ENCODE measurements at places on chromosomes 3 and 15.
A peak's percentile ranks its signal among the peaks of the same experiment; 100 is the strongest.

GRCh38 chr3:119396870-119397269, 66.5 kb downstream of the TMEM39A start:
- DNase-seq, result no peak

DNA sequence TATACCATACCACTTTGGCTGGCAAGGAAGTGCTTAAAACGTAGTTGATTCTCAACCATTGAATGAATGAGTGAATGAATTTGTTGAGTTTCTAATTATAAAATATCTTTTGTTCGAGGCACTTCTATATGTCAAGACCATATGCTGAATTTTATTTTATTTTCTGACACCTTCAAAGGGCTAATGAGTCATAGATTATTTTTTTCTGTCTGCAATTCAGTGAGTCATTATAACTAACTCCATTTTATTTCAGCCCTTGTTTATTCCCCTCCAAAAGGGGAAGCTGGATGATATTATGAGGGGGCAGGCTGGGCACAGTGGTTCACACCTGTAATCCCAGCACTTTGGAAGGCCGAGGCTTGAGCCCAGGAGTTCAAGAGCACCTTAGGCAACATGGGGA, 142.4 kb downstream of the P2RY1 start:
- no peak for DNase-seq

DNA sequence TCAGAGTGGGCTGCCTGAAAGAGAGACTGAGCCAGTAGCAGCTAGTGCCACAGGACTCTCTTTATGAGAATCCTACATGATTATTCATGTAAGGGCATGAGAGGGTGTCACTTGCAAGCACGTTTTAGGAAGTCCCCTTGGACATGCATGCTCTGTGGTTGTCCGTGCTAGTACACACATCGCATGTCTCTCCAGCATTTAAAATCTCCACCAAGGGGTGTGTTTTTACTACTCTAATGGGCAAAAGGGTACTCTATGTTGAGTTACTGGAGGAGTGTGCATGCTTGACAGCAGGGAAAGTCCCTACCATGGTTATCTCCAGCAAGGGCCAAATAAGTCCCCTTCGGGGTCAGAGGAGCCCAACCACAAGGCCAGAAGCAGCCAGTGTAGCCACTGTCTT, 70.7 kb downstream of the DCLK3 start:
- DNase-seq, result no peak

DNA sequence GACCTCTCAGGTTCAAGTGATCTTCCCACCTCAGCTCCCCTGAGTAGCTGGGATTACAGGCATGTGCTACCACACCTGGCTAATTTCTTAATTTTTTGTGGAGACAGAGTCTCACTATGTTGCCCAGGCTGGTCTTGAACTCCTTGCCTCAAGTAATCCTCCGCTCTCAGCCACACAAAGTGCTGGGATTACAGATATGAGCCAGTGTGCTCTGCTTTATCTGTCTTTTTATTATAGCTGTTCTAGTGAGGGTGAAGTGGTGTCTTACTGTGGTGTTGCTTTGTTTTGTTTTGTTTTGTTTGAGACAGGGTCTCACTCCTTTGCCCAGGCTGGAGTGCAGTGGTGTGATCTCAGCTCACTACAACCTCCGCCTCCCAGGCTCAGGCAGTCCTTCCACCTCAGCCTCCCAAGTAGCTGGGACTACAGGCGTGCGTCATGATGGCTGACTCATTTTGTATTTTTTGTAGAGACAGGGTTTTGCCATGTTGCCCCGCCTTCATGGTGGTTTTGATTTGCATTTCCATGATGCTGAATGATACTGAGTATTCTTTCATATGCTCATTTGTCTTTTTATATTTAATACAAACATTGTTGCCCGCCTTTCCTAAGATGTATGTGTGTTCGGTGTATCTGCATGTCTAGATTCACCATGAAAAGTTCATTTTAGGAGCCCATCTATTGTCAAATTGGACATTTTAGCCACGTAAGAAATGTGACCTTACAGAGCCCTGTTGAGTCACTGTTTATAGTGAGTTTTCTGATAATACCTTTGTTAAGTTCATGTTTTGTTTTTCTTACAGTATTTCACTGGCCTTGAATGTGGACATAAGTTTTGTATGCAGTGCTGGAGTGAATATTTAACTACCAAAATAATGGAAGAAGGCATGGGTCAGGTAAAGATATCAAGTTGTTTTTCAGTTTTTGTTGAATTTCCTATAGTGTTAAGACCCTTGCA, 80.6 kb downstream of the ARIH1 start:
- no peak for DNase-seq

DNA sequence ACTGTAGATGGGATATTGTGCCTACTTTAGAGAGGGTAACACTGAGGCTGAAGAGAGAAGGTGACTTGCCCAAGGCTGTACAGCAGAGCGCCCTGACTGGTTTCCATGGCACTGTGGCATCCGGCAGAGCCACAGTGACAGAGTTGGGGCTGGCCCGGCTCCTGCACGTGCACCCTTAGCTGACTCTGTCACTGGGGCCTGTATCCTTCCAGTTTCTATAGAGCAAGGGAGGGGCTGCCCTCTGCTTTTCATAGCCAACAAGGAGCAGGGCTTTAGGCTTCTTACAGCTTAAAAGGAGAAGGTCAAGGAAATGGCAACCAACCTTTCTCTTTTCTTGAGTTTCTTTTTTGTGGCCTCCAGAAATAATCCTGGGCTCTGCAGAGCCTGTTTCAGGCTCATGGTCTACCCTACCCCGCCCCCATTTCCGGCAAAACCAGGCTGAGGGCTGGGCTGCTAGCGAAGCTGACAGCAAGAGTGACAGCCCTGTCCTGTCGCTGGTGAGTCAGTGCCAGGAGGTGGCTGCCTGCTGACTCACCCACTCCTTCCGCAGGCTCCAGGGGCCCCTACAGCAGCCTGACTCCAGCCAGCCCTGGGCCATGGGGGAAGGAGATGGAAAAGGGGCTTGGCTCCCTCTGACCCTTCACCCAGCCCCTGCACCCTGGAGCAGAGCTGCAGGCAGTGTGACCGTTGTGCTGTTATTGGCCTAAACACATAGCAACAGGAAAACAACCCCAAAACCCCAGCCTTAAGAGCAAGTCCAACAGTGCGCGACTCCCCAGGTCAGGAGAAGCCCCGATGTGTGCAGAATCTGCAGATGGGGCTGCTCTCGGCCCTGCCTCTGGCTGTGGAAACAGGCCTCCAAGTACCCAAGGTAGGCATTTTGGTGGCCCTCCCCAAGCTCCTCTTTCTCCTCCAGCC, 29.8 kb downstream of the SLC6A6 start:
- no peak for DNase-seq

DNA sequence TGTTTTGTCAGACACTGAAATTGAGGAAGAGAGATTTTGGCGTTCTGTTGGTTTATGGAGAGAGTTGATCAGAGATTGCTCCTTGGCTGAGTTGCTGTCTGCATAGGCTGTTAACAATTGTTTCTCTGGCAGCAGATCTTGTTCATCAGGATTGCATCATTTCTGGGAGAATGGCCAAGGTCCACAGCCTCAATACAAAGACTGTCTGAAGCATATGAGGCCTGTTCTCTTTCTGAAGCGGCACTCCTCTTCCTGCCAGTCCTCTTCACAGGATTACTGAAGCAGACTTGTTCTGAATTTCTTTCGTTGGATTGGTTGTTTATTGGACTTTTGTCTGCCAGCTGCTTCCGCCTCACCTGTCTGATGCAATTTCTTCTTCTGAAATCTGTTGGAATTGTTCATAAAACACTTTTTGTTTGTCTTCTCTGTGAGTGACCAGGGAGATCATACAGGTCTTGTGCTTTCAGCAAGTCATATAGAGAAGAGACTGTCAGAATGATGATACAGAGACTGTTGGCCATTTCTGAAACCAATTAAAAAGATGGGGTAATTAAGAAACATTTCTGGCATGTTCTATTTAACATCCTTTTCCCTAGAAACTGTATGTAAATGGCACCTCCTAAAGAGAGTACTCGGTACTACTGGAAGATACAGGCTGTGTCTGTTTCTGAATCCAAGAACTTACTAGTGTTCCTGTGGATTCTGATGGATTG, 25.5 kb downstream of the SETD5 start:
- DNase-seq, result peak; percentile 72

DNA sequence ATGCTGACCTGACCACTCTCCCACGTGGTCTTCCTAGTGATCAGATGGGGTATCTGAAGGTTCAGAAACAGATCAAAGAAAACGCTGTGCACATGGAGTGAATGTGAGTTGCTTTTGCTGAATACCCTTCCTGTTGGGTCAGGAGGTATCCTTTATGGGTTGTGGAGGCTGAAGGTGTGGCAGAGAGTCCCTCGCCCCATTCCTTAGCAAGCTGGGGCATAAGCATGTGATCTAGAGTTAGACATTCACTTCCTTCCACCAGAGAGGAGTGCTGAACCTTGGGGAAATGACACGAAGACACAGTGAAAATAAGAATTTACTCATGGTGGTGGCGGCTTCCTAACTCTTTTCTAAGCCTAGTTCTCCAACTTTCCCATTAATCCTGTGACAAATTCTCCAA, 27.8 kb upstream of the SPTBN5 start:
- DNase-seq, result no peak

DNA sequence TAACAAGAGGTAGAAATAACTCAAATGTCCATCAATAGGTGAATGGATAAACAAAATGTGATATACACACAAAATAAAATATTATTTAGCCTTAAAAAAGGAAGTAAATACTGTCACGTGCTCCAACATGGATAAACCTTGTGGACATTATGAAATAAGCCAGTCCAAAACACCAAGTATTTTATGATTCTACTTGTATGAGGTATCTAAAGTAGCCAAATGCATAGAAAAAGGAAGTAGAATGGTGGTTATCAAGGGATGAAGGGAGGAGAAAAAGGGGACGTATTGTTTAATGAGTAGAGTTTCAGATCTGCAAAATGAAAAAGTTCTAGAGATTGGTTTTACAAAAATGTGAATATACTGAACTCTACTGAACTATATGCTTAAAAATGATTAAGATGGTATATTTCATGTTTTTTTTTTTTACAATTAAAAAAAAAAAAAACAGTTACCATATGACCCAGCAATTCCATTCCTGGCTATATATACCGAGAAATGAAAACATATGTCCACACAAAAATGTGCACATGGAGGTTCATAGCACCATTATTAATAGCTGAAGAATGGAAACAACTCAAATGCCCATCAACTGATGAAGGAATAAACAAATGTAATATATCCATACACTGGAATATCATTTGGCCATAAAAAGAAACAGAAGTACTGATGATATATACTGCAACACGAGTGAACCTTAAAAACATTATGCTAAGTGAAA, 29.1 kb upstream of the MAP6D1 start:
- DNase-seq, result no peak

DNA sequence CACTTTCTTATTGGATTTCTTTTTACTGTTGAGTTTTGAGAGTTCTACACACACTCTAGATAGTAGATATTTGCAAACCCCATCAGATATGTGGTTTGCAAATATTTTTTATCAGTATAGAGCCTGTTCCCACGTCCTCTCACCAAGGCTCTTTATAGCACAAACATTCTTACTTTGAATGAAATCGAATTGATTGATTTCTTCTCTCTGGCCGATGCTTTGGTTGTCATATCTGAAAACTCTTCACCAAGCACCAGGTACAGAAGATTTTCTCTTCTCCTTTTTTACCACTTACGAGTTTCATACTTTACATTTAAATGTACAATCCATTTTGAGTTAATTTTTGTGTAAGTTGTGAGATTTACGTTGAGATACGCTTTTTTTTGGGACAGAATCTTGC, 163.4 kb downstream of the PTPRG start:
- no peak for DNase-seq

- no peak for DNase-seq
Observed at GRCh38 chr3:155332716-155333115, 39.2 kb upstream of the STRIT1 start.

DNA sequence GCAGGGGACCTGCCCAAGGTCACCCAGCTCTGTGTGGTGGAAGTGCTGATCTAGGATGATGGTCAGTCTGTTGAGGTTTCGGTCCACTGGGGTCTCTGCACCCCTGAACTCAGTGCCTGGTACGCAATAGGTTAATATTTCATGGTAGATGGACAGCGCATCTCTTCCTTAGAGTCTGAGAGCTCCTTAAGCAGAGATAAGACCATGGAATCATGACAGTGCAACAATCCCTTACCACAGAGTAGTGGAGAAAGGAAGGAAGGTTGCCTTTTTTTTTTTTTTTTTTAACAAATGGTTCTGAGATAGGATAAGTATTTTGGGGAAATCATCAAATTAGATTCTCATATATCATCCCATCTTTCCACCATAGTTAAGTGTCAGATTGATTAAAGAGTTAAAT, 79.8 kb upstream of the SLC6A1 start:
- DNase-seq, result no peak

DNA sequence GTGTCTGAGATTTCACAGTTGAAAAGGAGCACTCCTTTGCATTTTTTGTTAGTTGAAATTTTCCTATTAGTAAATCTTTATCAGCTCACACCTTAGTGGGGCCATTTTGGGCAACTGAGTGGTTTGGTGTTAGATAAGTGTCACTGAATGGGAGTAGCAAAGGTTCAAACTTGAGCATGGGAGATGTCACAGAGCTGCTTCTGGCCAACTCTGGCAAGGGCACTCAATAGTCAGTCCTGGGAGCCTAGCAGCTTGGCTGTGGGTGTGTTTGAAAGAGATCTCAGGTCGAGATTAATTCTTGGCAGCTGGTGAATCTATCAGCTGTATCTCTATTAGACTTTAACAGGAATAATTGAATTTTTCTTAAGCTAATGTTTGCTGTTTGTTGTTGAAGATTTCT, 579.3 kb downstream of the EDEM1 start:
- DNase-seq, result no peak

- no peak for DNase-seq
Observed at GRCh38 chr15:98657721-98658120, 9.4 kb downstream of the IGF1R start.

- no peak for DNase-seq
Observed at GRCh38 chr3:55471522-55472280, 15.4 kb downstream of the WNT5A start.

GRCh38 chr3:187210545-187211327, 13.4 kb downstream of the RTP1 start:
- no peak for DNase-seq

- no peak for DNase-seq
Observed at GRCh38 chr3:40923651-40924050, 275.7 kb upstream of the CTNNB1 start.

DNA sequence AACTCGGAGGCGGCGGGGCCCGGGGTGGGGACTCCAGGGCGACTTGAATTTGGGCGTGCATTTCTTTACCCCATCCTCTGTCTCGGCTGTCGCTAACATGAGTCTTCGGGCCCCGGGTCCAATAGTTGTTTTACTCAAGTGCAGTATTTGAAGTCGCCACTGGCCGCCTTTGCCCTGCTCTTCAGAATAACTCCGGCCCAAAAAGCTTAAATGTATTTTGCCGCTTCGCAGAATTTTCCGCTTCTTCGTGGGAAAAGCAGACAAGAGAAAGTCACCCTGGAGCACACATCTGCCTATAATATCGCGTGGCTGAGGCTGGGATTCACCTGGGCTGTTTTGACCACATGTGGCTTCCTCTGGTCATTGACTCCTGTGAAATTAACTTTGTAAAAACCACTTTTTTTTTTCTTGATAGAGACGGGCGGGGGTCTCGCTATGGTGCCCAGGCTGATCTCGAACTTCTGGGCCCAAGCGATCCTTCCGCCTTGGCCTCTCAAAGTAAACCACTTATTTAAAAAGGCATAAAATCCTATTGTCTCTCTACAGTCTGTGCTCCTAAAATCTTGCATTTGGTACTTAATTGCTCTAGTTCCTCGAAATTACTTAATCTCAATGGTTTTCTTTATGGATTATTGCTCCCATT, 676 bp downstream of the CNOT10 start:
- no peak for DNase-seq

GRCh38 chr15:95284933-95285421, 1045.5 kb upstream of the NR2F2 start:
- no peak for DNase-seq

GRCh38 chr3:4773583-4773982, 205.7 kb upstream of the BHLHE40 start:
- DNase-seq, result no peak

GRCh38 chr3:176807938-176808337, 389.3 kb downstream of the TBL1XR1 start:
- no peak for DNase-seq
